CD4-positive, CD25-positive, alpha-beta regulatory T cell (primary cell): ENCODE measurements at places on chromosomes 1 and 21. TPM values are rescaled to one million over a fixed set of nuclear protein-coding genes. Genes with fewer than 3 reads are reported as not detected.

The FGGY gene
- 3.3 TPM for polyA plus RNA-seq

DNA sequence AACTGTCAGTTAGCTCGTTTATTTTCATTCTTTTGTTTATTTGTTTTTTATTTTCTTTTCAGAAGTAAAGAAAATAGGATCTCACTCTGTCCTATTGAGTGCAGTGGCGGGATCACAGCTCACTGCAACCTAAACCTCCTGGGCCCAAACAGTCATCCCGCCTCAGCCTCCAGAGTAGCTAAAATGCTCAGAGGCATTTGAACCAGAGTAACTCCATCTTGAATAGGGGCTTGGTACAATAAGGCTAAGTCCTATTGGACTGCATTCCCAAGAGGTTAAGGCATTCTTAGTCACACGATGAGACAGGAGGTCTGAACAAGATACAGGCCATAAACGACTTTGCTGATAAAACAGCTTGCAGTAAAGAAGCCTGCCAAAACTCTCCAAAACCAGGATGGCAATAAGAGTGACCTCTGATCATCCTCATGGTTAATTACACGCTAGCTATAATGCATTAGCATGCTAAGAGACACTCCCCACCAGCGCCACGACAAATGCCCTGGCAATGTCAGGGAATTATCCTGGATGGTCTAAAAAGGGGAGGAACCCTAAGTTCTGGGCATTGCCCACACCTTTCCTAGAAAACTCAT, 13.1 kb upstream of the COP1 start:
- no peaks in the 10 kb centered on the region for H3K4me1 ChIP-seq
- H3K27me3 ChIP-seq = no peaks in the 10 kb centered on the region
- H3K4me3 ChIP-seq = no peak overlapping the region
- H3K27ac ChIP-seq = no peak overlapping the region

The NKAIN1 gene
- not detected for polyA plus RNA-seq

The ESPN gene
- 0.22 TPM for polyA plus RNA-seq

- H3K4me1 ChIP-seq = no peaks in the 10 kb centered on the region
- no peak for DNase-seq
- H3K27ac ChIP-seq = no peak overlapping the region
- H3K4me3 ChIP-seq = no peak overlapping the region
These were observed 87.1 kb upstream of the BCL10 start for GRCh38 chr1:85363521-85363920.

The OR2T29 gene
- not detected for polyA plus RNA-seq
